Stimulated activated CD8-positive, alpha-beta memory T cell treated with anti-CD3 and anti-CD28 coated beads, Interleukin-4, amount 100 ng/mL, for 4 hours (primary cell): ENCODE measurements at places on chromosomes 4 and X.

GRCh38 chrX:12984603-12985319 lies 9.9 kb downstream of the TMSB4X start:
- no peak for DNase-seq

GRCh38 chr4:1783015-1783414 lies 10.1 kb upstream of the FGFR3 start:
- DNase-seq, result no peak

DNA sequence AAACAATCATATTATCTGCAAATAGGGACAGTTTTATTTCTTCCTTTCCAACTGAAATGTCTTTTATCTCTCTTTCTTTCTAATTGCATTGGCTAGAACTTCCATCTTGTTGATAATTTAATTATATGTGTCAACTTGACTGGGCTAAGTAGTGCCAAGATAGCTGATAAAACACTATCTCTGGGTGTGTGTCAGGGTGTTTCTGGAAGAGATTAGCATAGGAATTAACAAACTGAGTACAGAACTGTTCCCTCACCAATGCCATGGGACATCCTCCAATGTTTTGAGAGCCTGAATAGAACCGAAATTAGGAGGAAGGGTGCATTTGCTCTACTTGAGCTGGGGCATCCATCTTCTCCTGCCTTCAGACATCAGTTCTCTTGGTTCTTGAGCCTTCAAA lies 1027.2 kb downstream of the FAT4 start:
- no peak for DNase-seq

- DNase-seq, result no peak
Observed at GRCh38 chr4:81811562-81812293, 340.0 kb upstream of the RASGEF1B start.

GRCh38 chr4:184021389-184021788 lies 116.3 kb downstream of the STOX2 start:
- DNase-seq, result no peak

DNA sequence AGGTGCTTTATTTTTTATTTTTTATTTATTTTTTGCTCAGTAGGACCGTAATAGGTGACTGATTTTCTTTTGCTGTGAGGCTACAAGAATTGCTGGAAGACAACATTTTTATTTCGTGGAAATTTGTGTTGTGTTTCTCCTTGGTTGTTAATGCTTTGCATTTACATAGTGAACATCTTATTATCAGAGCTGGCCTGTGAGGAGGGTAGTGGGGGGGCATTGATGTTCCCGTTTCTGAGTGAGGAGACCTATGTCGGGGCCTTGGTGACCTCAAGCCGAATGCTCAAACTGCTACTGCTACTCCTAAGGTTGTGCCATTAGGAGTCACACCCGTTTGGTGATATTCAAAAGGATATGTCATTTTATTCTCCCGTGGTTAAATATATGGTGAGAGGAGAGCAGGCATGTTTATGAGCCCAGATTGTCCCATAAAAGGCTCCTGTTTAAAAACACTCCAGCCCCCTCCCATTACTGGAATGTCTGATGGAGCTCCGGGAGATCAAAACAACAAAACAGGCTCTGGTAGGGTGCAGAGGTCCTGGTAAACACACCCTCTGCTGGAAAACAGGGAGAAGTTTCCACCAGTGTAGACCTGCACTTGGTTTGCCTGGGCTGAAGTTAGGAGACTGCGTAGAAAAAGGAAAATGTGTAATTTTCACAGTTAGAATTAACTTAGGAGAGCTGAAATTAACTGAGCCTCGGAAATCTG lies 5.6 kb downstream of the PDGFRA start:
- no peak for DNase-seq

GRCh38 chr4:178599521-178599920 lies 1157.3 kb upstream of the AGA start:
- no peak for DNase-seq

DNA sequence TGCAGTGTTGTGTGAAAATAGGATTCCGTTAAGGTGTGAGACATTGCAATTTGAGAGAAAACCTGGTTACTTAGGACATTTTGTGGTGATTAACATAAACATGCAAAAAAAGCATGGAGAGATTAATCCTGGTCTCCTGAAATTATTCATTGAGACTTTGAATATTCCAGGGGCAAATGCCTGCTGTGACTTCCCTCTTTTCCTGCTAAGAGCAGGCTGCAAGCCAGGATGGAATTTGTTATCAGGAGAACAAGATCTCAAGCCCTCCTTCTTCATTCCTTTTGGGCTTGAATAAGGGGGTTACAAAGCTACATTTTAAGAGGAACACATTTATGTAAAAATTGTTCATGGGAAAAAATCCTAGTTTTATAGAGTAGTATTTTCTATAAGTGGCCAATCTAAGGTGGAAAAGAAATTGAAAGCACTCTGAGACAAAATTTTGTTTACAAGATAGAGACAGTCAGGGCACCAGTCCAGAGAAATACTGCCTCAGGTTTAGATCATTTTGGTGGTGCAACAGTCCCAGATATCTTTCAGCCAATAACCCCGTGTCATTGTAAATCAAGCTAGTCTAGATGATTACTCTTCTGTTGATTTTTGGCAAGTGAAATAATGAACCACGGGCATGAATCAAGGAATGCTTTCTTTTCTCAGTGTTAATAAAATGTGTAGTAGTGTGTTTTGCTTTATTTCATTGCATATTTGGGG lies 1528.3 kb upstream of the AGA start:
- no peak for DNase-seq

GRCh38 chr4:94550352-94550751 lies 98.6 kb downstream of the PDLIM5 start:
- no peak for DNase-seq

DNA sequence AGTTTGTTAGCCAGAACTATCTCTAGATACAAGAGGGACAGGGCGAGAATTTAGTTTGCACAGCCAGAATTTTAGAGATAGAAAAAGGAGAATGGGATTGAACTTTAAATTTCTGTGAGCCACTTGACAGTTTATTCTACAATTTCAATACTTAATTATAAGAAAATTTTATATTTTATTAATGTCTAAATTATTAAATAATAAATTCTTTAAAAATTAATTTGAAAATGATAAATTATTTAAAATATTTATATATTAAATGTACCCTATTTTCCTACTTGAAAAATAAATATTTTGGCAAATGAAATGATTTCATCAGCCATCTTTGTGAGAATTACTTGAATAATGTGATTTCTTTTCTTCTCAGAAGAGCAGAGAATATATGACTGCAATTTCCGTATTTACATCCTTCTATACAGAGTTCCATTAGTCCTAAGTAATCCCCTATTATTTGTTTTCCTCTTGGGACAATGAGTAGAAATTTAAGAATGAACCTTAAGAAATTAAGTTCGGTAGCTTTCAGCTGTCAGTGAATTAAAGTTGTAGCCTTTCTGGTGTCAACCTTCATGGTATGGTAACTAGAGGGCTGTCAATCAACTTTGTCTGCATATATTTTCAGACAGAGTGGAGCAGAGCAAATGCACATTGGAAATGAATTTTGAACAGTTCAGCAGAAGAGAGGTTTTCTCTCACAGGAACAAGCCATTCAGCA lies 763.9 kb downstream of the PCDH18 start:
- no peak for DNase-seq
